ENCODE measurements at places on chromosomes 12 and 14.

DNA sequence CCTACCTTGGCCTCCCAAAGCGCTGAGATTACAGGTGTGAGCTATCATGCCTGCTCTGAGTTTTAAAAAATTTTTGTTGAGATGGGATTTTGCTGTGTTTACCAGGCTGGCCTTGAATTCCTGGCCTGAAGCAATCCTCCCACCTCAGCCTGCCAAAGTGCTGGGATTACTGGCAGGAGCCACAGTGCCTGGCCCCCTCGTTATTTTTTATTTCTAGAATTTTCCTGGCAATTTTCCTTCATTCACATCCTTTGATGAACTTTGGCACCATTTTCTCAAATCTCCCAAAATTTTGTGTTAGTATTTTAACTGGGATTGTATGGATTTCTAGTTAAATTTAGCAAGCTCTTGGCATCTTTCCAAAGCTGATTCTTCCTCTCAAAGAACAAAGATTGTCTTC lies 24.6 kb upstream of the SCARB1 start:
- no peak for DNase-seq

- peak; percentile 85 for DNase-seq
Measured at GRCh38 chr12:21324551-21324950, 10.2 kb downstream of the SLCO1A2 start.

GRCh38 chr12:121461048-121461447 lies 61.1 kb downstream of the RNF34 start:
- DNase-seq, result peak; percentile 63

GRCh38 chr14:39615352-39615751 lies 183.1 kb upstream of the FBXO33 start:
- no peak for DNase-seq

DNA sequence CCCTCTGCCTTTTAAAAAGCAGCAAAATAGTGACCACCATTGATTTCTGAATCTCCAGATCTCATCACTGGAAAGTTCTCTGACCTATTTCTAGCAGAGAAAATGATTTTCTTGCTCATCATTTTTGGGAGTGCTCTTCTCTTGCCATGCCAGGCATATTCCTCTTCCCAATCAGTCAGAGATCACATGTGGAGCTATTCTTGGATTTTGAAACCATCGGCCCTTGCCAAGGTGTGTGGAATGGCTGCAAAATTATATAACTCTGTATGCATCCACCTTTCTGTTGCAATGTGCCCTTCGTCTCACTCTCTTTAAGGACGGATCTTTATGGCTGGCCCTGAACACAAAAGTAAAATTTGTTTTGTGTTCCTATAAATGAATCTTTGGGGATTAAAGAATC lies 25.5 kb upstream of the LDHB start:
- no peak for DNase-seq

DNA sequence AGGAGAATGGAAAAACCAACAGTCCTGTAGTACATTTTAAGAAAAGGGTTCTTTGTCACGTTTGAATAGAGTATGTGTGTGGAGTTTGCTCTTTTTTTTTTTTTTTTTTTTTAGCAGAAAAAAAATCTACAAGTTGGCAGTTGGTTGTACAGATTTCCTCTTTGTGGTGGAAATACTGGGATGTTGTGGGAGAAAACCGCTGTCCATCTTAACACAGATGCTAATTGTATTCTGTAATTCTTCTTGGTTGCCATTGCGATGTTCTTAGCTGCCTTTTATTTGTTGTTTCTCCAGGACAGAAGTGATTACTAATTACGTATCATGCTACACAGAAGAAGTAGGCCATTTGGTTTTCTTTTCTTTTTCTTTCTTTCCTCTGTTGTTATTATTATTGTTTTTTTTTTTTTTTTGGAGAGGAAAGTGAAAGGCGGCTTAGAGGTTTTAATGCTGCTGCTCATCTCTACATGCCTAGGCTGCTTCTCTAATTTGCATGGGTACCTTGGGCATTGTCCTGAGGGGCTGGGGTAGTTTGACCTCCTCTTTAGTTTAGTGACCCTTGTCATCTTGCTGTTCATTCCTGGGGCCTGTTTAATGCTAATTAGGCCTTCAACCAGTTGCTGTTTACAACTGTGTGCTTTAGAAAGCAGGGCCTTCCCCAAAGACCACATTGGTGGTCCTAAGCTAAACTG lies 94.7 kb downstream of the TMTC2 start:
- peak; percentile 82 for DNase-seq

- peak; percentile 10 for DNase-seq
Measured at GRCh38 chr14:75793806-75794205, 132.8 kb downstream of the TTLL5 start.

DNA sequence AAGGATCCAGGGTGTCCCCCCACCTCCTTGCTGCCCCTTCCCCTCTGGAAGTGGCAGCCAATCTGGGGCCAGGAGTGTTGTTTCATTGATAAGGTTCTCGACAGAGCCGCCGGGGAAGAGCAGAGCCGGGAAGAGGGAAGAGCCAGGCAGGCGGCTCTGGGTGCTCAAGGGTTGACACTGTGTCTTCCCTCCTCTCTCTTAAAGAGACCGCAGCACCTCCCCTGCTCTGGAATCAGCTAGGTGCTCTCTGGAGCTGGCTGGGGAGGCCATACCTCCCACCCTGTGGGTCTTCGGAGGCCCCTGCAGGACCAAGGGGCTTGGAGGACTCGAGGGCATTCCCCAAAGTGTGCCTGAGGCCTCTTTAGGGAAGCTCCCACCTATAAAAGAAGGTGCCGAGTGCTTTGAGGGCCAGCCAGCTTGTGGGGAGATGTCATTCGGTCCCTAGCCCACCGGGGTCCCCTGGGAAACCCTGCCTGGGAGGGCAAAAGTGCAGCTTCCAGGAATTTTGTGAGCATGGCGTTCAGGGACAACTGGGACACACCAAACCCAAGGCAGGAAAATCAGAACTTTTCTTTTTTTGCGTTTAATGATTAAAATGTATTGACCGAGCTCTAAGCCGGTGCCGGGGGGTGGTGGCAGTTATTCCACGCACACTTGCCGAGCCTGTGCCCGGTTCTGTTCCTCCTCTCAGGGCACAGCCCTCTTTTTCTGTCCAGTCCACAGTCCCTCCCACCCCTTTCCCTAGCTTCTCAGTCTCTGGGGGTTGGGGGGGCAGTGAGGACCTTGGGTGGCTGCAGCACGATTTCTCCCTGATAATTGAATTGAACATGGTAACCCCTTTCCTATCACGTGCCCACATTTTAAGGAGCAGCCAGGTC lies 3.0 kb downstream of the SETD1B start:
- DNase-seq, result no peak

DNA sequence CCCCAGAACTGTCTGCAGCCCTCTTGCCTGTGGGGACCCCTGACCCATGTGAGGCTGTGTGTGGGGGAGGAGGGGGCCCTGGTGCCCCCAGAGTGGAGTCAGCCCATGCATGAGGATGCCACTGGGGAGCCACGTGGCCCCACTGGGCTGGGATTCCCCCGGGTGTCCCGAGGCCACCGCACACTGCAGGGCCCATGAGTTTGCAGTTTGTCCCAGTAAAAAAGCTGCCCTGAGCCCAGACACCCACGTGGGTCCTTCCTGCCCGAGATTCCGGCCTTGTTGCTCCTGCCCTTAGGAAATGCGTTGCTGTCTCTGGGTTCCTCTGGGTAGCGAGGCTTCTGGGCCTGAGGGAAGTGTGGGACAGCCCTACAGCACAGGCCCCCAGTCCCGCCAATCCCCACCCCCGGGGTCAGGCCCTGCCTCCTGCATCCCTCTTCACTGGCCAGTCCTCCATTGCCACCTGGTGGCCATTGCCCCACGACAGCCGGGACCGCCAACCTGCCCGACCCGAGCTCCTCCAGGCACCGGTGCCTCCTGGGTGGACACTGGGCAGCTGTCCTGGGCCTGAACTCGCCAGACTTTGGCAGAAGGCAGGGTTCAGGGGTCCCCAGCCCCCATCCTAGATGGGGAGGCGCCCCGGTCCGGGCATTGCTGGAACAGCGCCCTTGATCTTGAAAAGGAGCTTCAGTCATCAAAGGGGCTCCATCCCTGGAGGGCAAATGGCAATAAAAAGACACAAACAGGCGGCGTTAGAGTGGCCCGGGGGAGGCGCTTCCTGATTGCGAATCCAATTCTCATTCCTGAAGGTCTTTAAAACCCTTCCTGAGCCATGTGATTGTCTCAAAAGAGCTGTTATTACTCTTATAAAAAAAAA lies 15.6 kb upstream of the C14orf180 start:
- peak; percentile 77 for DNase-seq

DNA sequence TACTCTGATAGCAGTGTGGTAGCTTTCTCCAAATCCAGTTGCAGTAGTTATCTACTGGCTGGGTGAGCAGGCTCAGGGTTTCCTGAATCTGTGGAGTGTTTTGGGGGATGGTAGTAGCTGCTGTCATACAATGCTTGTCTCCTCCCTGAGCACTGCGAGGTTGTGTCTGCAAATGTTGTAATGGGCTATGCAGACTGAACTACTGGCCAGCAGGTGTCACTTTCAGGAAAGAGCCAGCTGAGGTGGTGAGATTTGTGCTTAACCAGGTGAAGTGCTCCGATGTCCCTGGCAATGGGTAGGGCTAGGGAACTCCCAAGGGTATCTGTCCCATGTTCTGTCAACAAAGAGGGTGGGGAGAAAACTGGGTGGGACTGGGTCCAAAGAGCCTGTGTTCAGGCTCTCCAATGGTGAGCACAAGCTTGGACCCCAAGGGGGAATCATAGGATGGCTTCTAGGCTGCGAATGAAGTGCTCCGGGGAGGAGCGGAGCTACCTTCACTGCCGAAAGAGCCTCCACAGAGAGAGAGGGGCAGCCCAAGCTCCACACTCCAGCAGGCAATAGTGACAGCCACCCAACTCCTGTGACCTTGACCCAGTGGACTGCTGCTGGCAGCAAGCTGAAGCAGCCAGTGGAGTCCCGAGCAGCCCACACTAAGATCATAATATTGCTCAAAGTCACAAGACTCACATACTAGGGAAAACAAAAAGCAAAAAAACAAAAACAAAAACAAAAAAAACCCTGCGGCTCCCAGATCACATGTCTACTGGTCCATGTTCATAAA lies 1324.0 kb upstream of the USP15 start:
- no peak for DNase-seq

DNA sequence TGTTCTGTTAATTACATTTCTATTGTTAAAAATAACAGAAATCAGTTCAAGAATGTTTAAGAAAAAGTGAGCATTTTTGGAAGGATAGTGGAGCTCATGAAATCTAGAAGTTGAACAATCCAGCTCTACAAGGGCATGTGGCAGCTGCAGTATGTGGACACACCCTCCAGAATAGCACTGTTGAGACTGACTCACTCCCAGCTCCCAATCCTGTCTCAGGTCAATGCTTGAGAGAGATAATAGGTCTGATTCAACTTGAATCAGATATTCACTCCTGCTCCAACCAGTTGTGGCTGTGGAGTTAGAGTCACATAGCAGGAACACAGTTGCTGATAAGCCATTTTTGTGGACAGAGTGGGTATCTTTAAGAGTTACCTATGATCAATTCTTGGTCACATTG lies 113.0 kb upstream of the NTF3 start:
- no peak for DNase-seq

DNA sequence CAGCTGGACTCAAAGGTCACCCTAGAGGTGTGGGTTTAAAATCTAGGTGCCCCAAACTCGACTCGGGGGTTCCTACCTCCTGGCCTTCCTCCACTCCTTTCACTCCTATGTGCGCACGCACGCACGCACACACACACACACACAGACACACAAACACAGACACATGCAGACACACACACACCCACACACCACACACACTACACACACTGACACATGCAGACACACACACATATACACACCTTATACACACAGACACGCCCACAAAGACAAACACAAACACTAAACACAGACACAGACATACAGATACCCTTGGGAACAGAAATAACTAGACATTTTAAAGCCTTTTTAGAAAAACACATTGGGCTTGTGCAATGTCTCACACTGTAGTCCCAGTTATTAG lies 31.8 kb downstream of the GSC start:
- no peak for DNase-seq

DNA sequence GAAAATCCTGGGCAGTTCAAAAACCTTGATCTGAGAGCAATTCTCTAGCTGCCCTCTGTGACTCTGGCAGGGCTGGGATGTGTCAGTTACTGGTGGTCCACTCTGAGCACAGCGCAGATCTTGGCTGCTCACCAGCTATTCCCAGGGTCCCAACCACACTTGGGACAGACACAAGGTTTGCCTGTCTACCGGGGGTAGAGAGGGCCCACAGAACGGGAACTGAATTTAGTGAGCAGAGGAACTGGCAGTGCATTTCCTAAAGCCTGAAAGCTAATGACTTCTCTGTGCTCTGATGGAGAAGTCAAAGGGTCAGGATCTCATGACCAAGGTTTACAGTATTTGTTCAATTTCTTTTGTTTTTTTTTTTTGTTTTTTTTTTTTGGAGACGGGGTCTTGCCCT lies 2.6 kb downstream of the PDE6H start:
- DNase-seq, result no peak

DNA sequence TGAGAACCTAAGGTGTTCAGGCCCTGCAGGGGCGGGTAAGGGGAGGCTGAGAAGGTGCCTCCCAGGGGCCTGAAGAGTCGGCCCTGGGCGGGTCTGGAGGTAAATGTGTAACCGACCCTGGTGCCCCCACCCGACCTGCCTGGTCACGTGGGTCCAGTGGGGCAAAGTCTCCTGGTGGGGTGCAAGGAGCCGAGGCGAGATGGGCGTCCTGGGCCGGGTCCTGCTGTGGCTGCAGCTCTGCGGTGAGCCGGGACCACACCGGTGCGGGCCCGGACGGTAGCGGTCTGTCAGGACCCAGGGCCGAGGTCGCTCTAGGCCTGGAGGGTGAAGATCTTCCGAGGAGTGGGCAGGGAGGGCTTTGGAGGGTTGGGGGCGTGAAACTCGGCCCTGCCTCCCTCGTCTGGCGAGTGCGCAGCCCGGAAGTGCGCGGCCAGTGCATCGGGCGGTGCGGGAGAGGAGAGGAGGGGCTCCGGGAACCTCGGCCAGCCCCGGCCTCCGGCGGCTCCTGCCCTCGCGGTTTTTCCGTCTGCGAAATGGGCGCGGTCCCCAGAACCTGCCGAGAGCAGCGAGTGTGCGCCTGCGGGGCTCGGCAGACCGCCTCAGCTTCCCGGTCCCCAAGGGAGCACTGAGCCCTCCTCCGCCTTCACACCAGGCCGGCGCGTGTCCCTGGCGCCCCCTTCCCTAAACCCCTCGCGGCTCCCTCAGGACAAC lies at the start of gene AMN:
Gene AMN, plus strand, starts transcription at position 174 of the 711 bp plus-strand sequence. Its CDS starts 26 bp downstream, at position 200.
- no peak for DNase-seq

DNA sequence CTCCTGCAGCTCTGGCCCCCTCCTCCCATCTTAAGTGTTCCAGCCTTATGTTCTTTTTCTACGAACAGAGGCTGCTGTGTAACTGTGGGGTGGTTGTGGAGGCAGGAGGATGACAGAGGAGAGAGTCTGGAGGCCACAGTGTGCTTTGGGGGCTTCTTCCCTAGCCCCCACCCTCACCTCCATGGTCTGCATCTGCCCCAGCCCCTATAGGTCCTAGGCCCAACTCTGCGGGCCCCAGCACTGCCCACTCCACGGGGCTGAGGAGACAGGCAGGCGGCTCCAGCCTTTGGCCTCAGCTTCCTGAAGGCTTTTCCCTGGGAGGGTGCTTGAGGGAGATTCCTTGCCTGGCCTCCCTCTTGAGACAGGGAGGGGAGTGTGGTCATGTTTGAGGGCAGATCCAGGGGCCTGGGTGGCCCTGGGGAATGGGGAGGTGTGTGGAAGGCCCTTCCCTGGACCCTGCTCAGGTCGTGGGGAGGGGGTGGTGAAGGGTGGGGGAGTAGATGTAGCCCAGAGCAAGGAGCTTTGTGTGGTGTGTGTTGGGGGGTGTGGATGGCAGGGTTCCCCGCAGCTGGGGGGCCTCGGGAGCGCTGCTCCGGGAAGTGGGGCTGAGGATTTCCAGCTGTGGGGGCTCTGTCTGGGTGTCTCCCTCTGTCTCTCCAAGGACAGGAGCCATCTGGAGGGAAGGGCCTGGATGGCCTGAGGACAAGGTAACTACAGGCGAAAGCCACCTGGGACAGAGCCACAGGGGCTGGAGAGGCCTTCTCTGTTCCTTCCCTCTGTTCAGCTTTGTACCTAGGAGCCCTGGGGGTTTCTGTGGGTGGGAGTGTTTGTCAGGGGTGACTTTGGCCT lies 1.1 kb downstream of the SMIM41 start:
- no peak for DNase-seq

All from Ammon's horn (tissue), 1 donor.